ENCODE measurements at places on chromosomes 1 and 21.

DNA sequence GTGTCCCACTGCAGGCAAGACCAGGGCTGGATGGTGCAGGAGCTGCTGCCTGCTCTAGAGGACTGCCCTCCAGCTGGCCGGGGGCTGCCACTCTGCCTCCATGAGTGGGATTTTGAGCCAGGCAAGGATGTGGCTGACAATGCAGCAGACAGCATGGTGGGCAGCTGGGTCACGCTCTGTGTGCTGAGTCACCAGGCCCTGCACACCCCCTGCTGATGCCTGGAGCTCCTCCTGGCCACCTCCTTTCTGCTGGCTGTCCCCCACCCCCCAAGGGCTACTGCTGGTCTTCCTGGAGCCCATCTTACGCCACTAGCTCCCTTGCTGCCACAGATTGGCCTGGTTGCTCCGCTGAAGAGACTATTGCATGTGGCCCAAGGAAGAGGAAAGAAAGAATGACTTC, 3.9 kb upstream of the ZSCAN20 start:
- DNase-seq = no peak

DNA sequence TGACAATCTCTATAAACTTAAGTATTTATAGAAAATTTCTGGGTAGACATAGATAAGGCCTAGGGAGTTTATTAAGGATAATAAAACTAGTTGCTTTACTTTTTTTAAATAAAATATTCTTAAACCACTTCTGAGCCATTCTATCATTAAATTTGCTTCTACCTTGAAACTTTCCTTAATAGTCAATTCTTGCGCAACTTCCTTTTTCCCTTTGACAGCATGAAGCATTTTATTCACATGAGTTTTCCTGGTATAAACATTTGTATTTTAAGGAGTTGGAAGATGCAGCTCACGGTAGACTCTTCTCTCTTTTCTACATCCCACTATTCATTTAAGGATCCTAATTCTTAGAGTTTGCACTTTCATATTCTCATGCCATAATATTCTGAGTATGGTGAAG, 75.8 kb upstream of the DPH5 start:
- no peak for DNase-seq

DNA sequence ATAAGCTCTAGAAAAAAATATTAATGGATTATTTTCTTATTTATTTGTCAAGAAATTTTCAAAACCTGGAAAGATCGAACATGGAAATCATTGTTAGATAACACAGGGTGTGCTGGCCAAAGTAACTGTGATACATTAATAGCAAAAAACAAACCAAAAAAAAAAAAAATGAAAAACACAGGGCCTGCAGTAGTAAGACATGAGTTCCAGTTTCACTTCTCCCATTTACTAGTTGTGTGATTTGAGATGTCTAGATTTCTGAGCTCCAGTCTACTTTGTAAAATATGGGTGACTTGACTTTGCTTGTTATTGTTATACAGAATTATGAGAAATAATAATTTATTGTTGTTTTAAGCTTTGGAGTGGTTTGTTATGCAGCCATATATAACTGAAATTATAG, 13.6 kb downstream of the FAM177B start:
- DNase-seq = no peak

GRCh38 chr1:204105131-204105515, 32.2 kb downstream of the SOX13 start:
- no peak for DNase-seq

- DNase-seq = no peak
Measured at GRCh38 chr1:61812916-61813315, 70.6 kb downstream of the PATJ start.

DNA sequence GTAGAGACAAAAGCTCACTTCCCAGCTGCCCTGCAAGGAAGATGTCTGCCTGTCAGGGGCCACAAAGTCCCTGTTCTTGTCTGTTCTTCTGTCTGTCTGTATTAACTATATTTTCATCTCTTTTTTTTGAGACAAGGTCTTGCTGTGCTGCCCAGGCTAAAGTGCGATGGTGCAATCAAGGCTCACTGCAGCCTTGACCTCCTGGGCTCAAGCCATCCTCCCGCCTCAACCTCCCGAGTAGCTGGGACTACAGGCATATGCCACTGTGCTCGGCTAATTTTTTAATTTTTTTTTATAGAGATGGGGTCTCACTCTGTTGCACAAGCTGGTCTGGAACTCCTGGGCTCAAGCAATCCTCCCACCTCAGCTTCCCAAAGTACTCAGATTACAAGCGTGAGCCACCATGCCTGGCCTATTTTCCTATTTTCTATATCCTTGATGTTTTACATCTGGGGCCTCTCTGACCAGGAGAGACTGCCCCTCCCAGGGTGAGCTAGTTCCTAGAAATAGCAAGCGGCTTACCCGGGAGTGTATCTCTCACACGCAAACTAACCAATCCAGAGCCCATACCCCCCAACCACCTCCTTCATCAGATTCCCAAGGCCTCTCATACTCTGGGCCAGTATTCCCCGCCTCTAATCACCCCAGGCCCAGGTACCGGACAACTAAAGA, 5.4 kb upstream of the KLHDC7A start:
- DNase-seq = no peak

DNA sequence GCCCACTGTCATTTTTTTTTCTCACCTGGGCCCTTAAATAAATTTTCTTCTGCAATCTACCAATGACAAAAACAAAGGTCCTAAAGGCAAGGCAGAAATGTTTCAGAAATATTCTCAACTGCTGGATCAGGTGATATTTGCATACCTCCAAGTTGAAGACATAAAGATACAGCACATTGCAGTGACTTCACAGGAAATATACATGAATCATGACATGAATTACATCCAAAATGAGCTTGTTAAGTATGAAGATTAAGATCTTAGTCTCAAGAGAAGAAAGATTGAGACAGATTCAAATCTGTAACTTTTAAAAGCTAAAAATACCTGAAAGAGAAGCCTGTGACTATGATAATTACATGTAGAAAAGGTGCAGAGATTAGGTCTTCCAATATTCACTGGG, 207.8 kb downstream of the SIPA1L2 start:
- DNase-seq = no peak

DNA sequence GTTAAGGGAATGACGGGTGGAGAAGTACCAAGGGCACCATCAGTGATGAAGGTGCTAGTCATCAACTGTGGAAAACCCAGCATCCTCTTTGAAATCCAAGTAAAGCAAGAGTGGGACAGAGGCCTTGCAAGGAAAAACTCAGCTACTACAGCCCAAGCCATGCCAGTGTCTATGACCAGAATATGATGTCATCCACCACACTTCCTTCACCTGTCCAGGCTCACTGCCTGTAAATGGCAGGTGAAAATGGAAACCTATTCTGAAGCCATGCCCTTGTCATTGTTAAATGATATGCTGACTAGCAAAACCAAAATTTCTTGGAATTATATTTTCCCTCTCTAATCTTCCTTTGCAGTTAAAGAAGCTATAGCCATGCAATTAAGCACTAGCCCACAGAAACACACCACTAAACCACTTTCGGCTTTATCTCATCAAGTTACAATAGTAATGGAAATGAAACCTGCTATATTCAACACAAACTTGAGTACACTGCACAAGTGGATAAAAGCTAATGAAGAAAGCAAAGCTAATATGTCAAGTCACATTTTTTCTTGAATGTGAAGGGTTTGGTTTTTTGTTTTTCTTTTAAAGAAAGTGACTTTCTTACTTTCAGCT, 96.3 kb upstream of the RALGPS2 start:
- DNase-seq = no peak

- no peak for DNase-seq
Measured at GRCh38 chr1:201436393-201436792, 14.9 kb upstream of the TNNI1 start.

GRCh38 chr1:224504297-224505041, 69.9 kb upstream of the WDR26 start:
- no peak for DNase-seq

Measured in stimulated activated naive CD4-positive, alpha-beta T cell treated with Interleukin-2 at 50 U/mL for 16 hours (primary cell).